Liver (tissue), 10 donors: ENCODE measurements at places on chromosomes 2 and 18. TPM values are rescaled to one million over a fixed set of nuclear protein-coding genes. Genes with fewer than 3 reads are reported as not detected.
A peak's percentile ranks its signal among the peaks of the same experiment; 100 is the strongest.

ASB18 gene
- not detected for polyA plus RNA-seq

HOXD13 gene
- not detected for polyA plus RNA-seq

RESP18 gene
- not detected for polyA plus RNA-seq

CXCR1 gene
- polyA plus RNA-seq = 1.1 TPM

ANKRD23 gene
- 2.4 TPM for polyA plus RNA-seq

- peak overlapping the region; percentile 90 for H3K27ac ChIP-seq
- H3K4me3 ChIP-seq = peak overlapping the region; percentile 68
- H3K27me3 ChIP-seq = no peaks in the 10 kb centered on the region
- H3K36me3 ChIP-seq = peaks cover 41% of the 10 kb centered on the region
- DNase-seq = peak; percentile 59
These were observed 494 bp downstream of the ANKZF1 start for GRCh38 chr2:219230059-219230540.

- no peak overlapping the region for H3K4me3 ChIP-seq
- no peak overlapping the region for H3K27ac ChIP-seq
- no peaks in the 10 kb centered on the region for H3K36me3 ChIP-seq
- no peaks in the 10 kb centered on the region for H3K27me3 ChIP-seq
These were observed 85.8 kb upstream of the FAM237A start for GRCh38 chr2:206556357-206556949.

DNA sequence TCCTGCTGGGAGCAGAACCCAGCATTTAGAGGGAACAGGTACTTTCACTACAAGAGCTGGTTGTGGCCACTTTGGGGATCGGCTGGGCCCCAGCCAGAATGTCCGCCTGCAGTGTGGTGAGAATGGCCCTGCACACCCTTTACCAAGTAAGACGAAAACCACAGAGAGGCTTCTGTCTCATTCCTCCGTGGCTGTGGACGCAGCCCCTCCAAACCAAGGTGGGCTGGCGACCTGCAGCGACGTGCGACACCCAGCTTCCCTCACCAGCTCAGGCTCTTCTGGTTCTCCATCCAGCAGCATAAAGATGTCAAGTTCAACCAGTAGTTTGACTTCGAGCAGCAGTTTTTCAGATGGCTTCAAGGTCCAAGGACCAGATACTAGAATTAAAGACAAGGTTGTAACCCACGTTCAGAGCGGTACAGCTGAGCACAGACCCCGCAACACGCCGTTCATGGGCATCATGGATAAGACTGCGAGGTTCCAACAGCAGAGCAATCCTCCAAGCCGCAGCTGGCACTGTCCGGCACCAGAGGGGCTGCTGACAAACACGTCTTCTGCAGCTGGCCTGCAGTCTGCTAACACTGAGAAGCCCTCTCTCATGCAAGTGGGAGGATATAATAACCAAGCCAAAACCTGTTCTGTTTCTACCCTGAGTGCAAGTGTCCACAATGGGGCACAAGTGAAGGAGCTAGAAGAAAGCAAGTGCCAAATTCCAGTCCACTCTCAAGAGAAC is 56.2 kb downstream of the WDSUB1 start:
- peaks cover 28% of the 10 kb centered on the region for H3K36me3 ChIP-seq
- no peak overlapping the region for H3K4me3 ChIP-seq
- no peak for DNase-seq
- no peaks in the 10 kb centered on the region for H3K4me1 ChIP-seq

- H3K4me3 ChIP-seq = no peak overlapping the region
- no peaks in the 10 kb centered on the region for H3K36me3 ChIP-seq
- H3K27me3 ChIP-seq = no peaks in the 10 kb centered on the region
- H3K27ac ChIP-seq = no peak overlapping the region
These were observed 136.0 kb upstream of the SPOPL start for GRCh38 chr2:138365581-138365980.
